ENCODE measurements at places on chromosomes 4 and X. TPM values are rescaled to one million over a fixed set of nuclear protein-coding genes. Genes with fewer than 3 reads are reported as not detected.

Gene PCGF3
- 55.4 TPM for total RNA-seq

Gene GPR173
- 8.5 TPM for total RNA-seq

Gene TRPC5OS
- not detected for total RNA-seq

Gene SYP
- 1.4 TPM for total RNA-seq

Gene TRIM61
- total RNA-seq: not detected

All from chondrocyte (in vitro differentiated cells).